ENCODE measurements at places on chromosomes 7 and 10.
A peak's percentile ranks its signal among the peaks of the same experiment; 100 is the strongest.

DNA sequence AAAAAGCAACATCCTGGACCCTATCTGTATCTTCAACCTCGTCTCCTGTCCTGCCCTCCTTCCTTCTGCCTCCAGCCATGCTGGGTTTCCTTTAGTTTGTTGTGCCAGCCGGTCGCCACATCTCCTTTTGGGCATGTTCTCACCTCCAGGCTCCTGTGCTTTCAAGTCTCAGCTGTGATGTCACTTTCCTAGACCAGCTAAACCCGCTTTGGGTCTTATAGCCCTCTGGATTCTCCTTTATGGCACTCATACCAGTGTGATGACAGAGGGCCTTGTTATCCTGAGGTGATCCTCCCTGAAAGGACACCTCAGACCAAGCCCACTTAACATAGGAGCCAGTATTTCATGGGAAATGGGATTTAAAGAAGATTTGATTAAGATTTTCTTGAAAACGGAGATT, 108.6 kb downstream of the EMX2 start:
- DNase-seq, result no peak

DNA sequence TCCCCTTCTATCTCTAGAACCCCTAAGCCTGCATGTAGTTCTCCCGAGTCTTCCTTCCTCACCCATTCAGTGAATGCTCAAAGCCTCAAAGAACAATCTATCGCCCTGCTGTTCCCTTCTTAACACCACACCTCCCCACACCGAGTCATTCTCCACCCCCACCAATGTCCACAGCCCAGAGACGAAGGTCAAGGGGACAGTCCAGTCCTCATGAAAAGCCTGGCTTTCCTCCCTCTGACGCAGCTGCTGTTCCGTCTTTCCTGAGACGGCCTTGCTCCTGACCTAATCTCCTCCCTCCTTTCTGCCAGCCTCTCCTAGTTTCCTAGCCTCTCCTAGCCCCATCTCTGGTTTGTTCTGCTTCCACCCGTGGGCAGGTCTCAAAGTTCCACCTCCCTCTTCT, 9.2 kb downstream of the MOSPD3 start:
- no peak for DNase-seq

GRCh38 chr10:84296091-84296981, 32.1 kb upstream of the CCSER2 start:
- DNase-seq, result no peak

GRCh38 chr10:21055339-21056135, 158.4 kb upstream of the NEBL start:
- DNase-seq, result no peak

DNA sequence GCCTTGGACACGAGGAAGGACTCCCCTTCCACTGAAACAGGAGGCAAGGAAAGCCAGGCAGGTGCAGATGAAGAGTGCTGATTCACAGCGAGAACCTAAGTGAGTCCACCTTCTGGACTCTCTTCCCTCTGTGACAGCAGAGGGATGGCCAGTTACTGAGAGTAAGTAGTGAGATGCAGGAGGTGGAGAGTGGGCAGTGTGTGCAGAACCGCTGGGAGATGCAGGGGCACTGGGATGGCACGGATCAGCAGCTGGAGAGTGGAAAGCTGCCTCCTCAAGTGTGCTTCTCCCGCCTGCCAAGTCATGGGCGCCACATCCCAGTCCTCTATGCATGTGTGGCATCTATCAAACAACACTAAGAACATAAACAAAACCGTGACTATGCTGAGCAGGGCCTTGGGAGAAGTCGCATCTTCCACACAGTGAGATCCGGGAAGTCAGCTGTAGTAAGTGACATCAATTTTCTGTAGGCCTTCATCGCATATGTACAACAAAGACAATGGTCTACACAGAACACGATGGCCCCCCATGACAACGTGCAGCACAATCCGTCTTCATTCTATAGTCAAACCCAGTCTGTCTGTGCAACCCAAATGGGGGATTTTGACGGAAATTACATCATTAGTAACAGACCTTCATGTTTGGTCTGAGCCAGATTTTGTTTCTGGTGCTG, 217.4 kb upstream of the KLF14 start:
- no peak for DNase-seq

GRCh38 chr7:137538361-137538762, 194.8 kb upstream of the PTN start:
- no peak for DNase-seq

GRCh38 chr7:106034383-106034782, 71.3 kb downstream of the CDHR3 start:
- DNase-seq, result no peak

DNA sequence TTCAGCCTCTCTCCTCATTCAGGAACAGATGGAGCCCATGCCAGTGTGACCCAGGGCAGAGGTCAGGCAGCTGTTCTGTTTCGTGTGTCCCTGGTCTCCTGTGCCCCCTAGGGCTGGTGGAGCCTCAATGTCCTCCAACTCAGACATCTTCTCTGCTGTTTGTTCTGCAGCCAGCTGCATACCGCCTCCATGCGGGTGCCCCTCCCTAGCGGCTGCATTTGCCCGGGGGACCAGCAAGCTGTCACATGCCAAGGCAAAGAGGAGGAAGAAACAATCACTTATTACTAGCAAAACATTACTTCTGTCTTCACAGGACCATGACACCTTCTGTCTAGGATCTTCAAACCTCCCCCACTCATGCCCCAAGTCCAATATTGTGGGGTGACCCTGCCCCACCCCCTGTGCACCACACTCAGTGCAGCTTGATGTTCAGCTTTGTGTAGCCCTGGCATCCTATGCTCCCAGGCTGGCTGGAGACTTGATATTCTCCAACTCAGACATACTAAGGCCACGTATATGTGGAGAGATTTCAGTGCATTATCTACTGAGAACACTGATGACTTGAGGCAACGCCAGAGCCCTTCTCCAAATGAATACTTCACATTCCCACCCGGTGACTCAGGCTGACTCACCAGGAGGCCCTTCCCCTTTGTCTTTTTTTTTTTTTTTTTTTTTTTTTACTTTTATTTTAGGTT, 188.9 kb downstream of the SKIDA1 start:
- no peak for DNase-seq

GRCh38 chr10:61108915-61109314, 164.9 kb upstream of the RHOBTB1 start:
- no peak for DNase-seq

GRCh38 chr7:45367026-45367425, 207.1 kb upstream of the ADCY1 start:
- DNase-seq, result no peak

DNA sequence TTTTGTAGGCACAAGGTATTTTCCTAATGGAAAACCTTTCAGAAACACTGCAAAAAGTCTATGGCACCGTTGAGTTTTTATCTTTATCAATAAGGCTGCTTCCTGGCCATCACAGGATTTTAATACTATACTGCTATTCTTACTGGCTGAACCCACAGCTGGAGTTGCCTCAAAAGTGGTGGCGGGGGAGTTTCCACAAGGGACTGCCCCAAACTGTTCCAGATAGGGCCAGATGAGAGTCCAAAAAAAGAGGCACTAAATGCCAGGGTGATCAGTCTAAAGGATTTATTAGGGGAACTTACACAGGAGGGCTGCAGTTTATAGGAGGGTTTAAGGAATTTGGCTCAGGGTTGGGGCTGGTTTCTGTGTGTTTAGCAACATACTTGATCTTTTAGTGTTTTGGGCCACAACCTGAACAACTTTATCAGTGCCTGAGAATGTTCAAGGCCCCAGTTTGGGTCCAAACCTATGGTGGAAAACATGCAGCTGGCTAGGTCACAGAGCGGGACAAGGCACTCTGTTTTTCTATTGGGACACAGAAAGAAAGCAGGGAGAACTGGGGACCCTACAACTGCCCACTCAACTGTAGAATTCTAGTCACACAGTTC, 41.4 kb downstream of the STAM start:
- peak; percentile 13 for DNase-seq

GRCh38 chr7:17903337-17903736, 37.0 kb downstream of the SNX13 start:
- DNase-seq, result no peak

DNA sequence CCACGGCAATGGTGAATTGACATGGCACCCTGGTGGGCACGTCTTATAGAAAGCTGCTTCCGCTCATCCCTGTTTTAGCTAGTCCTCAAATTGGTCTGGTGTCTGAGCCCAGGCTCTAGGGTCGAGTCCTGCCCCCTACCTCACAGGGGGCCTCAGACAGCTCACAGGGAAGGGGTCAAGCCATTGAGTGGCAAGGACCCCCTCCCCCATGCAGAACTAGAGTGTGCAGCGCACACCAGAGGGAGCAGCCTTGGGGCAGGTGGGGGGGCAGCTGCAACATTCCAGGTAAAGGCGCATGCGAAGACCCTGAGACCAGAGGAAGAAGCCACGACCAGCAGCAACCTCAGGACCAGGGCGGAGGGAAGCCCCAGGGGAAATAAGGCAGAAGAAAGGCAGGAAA, 240.4 kb upstream of the PPP2R2D start:
- DNase-seq, result no peak

DNA sequence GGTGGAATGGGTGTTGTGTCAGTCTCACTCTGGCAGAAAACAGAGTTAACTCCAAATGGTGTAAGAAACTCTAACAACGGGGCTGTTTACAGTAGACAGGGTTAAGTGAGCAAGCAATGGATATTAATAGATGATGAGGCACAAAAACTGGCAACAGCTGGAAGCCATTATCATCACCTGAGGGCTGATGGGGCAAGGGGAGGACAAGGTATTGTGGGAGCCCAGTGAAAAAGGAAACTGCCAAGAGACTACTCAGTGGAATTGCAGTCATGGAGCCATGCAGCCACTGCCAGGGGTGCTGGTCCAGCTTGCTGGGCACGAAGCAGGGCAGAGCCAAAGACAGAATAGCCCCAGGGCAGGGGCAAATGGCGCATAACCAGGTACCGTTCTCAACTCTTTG, 260.7 kb downstream of the BICC1 start:
- no peak for DNase-seq

GRCh38 chr7:43602256-43602655, 19.3 kb downstream of the STK17A start:
- DNase-seq, result no peak

- no peak for DNase-seq
These were observed 55.2 kb downstream of the EGFR start for GRCh38 chr7:55073976-55074528.

DNA sequence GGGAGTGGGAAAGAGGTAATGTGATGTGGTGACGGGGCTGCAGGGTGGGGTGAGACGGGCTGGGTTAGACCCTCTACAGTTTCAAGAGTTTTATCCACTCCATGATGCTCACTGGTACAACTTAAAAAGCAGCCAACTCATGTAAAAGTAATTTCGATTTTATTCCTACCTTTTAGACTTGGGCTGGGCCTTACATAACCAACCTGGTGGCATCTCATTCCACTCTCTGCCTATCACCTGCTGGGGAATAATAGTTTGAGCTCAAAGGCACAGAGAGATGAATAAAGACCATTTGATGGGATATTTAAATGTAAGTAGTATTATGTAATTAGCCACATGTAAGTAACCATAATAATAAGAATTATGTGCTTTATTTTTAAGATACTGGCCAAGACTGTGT, 366.0 kb upstream of the RNF32 start:
- no peak for DNase-seq

DNA sequence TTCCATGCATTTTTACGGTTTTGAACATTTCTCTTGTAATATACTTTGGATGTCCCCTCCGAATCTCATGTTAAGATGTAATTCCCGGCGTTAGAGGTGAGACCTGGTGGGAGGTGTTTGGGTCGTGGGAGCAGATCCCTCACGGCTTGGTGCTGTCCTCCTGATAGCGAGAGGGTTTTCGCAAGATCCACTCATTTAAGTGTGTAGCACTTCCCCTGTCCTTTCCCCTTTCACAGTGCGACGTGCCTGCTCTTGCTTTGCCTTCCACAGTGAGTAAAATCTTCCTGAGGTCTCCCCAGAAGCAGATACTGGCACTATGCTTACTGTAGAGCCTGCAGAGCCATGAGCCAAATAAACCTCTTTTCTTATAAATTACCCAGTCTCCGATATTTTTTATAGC, 6.6 kb downstream of the GPR141 start:
- DNase-seq, result no peak

GRCh38 chr10:78559661-78560340, 509.0 kb upstream of the ZMIZ1 start:
- no peak for DNase-seq

DNA sequence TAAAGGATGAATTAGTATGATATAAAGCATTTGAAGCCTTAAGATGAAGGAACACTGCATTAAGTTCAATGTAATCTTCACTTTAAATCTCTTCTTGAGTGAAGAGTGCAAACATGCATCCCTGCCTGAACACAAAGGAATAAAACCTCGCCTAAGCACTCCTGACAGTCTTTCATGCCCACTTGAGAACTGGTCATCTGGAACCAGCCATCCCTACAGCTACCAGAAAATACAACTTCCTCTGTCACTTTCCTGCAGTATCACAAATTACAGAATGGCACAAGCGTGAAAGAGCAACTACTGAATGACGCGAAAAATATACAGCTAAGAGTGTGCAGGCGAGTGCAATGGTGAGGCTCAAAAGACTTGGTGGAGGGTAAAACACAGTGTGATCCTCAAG, 1079.9 kb downstream of the CNTNAP2 start:
- DNase-seq, result no peak

DNA sequence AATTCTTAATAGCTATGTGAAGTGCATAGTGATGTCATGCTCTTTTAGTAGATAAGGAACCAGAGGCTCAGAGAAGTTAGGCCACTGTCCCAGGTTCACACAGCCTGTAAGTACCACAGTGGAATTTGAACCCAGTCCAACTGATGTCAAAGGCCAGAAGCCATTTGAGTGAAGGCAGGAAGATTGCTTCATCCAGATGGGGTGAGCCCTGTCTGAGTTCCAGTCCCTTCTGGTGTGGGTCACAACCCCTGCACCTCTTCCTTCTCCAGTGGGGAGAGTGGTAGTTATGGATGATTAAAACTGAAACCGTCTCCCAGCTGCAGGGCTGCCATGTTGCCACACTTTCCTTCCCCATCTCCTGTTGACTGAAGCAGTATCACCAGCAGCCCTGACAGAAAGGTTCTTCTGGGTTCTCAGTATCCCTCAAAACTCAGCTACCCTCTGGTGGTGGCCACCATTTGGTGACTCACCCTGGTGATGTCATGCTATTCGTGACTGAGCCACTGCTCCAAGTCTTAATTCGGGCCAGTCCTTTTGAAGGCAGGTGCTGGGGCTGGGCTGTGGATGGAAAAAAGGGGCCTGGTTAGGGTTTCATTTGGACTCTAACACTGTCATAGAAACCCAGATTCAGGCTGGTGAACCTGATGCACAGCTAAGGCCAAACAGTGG, 1.5 kb upstream of the C10orf95 start:
- no peak for DNase-seq

- no peak for DNase-seq
These were observed 1.1 kb upstream of the ICA1 start for GRCh38 chr7:8263048-8263447.
